ENCODE measurements at places on chromosomes 1 and 21.

DNA sequence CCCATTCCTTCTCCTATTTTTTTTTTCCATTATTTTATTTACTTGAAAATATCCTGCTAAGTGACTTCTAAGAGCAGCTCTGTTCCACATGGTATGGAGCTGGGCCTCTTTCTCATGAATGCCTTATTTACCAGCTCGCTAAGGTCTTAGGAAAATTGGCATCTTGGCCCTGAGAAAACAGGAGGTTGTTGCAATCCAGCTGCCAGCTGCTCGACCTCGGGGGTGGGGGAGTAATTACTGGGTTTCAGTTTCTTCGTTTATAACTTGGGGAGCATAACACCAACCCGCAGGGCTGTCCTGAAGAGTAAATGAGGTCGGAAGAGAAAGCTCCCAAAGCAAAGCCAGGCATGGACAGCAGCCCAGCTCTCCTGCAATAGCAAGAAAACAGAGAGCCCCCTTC, 176.3 kb downstream of the AJAP1 start:
- no peak for DNase-seq

GRCh38 chr21:42237577-42237976, 18.6 kb downstream of the ABCG1 start:
- peak; percentile 16 for DNase-seq

- no peak for DNase-seq
Measured at GRCh38 chr21:29667651-29668050, 272.1 kb downstream of the GRIK1 start.

GRCh38 chr1:64251971-64252370, 48.5 kb downstream of the UBE2U start:
- DNase-seq, result no peak

- no peak for DNase-seq
Measured at GRCh38 chr1:97903626-97904025, 17.2 kb downstream of the DPYD start.

- no peak for DNase-seq
Measured at GRCh38 chr1:32393136-32393535, 1.1 kb downstream of the BSDC1 start.

DNA sequence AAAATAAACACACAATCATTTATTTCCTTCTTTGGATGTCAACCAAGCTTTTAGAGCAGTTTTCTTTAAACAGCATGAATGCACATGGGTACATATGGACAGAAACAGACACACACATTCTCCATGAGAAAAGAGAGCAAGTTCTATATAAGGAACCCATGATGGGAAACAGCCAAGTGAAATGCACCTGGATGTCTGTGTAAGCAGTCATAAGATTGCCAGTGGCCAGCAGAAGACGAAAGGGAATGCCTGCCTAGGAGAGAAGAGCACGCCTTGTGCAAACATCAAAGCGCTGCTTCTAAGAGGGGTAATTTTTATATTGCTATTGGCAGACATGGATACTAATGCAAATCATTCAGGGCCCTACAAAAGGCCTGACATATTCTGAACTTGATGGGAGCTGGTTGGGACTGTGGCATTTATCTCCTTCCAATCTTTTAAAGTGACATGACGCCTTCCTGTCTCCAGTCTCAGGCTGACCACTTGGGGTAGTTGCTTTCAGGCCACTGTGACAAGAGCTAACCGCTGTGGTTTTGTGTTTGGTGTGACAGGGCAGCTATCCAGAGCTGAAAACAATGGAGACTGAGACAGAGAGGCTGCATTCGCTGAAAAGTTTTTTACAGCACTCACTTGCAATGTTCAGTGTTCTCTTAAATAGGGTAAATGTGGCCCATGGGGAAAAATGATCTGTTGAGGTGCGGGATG, 75.0 kb upstream of the DPT start:
- DNase-seq, result no peak

GRCh38 chr21:38979271-38980121, 173.8 kb downstream of the ETS2 start:
- no peak for DNase-seq

DNA sequence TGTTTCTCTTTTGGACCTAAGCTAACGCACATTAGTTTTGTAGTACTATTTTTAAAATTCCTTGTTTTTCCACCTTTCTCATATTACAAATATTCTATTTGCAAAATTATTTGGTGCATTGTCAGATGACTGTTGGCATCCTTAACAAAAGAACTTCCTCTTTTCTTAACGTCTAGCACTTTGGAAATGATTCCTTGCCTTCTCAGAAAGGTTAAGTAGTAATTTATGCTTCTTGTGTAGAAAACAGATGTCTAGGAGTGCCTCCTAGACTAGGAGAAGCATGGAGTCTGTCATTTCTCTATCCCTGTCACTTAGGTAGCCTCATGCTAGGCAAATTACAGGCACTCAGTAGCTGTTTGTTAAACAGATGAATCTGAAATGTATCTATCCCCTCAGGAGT, 64.4 kb downstream of the HSPA13 start:
- no peak for DNase-seq

DNA sequence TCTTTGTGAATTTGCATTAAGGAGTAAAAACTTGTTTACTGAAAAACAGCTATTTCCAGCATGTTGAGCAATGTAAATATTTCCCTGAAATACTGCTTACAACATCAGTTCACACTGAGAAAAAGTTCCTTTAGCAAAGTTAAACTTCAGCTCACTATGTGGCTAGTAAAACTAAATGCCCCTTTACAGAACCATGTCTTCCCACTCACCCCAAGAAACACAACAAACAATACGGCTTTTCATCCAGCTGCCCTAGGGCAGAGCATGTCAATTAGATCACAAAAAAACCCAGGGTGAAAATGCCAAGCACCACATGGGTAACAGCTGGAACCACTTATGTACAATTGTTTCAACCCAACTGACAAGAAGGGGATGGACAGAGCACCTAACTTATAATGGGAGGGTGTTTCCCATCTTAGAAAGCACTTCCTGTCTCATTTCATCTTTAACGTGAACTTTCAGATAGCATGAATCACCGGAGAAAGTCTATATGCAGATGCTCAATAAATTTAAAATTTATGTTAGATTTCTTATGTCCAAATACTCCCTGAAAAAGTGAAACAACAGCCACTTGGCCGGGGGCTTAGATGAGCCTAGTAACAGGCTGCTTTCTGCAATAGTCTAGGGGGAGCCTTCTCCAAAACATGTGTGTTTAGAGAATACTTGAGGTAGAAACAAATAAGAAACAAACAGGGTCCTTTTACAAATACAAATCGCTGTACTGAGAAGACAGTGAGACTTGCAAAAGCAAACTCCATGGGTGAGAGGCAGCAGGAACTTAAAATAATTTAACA, 6.6 kb downstream of the NID1 start:
- no peak for DNase-seq

- DNase-seq, result no peak
Measured at GRCh38 chr21:25326181-25326580, 281.1 kb downstream of the MRPL39 start.

DNA sequence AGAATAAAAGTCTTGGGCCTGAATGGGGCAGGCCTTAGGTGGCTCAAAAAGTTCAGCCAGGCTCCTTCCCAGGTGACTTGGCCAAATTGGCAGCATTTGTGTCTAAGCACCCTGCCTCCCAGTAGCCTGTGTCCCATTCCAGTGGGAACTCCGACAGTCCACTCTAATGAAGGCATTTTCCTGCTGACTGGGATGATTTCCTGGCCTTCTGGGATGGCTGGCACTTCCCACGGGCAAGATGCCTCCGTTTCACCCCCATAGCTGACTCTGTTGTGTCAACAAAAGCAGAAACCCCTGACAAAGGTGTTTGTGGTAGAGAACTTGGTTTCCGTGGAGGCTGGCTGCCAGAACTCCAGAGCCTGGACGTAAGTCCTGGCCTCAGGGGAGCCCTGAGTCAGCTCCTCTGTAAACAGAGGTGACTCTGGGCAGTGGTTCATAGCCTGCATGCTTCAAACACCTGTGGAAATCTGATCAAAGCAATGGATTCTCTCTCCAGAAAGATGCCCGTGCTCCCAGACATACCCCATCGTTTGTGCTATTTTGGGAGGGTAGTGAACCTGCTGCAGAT, 36.6 kb downstream of the WNT3A start:
- no peak for DNase-seq

GRCh38 chr1:212666116-212666775, 33.4 kb downstream of the BATF3 start:
- no peak for DNase-seq

- peak; percentile 36 for DNase-seq
Measured at GRCh38 chr1:154940213-154940560, 3.7 kb upstream of the PMVK start.

DNA sequence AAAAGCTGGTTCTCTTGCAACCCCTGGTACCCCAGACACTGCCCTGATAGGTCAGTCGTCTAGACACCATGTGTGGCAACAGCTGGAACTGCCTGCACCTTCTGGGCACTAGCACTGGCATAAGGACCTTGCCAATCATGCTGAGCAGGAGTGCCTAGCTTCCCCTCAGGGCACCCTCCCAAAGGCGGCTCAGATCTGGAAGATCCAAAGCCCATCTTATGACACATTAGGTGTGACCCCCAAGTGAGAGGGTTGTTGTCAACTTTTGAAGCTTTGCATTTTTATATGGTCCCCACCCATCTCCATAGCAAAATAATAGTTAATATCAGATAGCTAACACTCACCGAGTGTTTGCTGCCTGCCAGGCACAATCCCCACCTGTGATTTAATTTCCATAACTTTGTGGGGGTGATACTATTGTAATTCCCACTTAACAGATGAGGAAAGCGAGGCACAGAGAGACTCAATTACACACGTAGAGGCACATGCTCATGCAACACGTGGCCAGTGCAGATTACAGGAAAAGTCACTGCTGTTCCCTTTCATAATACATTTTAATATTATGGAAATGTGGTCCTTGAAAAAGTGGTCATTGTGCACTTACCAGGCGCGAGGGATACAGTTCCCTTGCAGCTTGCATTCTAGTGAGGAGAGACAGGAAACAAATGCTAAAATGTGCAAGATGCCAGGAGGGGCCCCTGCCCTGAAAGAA, 25.8 kb downstream of the EXOC8 start:
- DNase-seq, result no peak

- no peak for DNase-seq
Measured at GRCh38 chr1:19385869-19386591, 73.9 kb downstream of the SLC66A1 start.

GRCh38 chr1:20511518-20512428, 3.8 kb upstream of the MUL1 start:
- no peak for DNase-seq

DNA sequence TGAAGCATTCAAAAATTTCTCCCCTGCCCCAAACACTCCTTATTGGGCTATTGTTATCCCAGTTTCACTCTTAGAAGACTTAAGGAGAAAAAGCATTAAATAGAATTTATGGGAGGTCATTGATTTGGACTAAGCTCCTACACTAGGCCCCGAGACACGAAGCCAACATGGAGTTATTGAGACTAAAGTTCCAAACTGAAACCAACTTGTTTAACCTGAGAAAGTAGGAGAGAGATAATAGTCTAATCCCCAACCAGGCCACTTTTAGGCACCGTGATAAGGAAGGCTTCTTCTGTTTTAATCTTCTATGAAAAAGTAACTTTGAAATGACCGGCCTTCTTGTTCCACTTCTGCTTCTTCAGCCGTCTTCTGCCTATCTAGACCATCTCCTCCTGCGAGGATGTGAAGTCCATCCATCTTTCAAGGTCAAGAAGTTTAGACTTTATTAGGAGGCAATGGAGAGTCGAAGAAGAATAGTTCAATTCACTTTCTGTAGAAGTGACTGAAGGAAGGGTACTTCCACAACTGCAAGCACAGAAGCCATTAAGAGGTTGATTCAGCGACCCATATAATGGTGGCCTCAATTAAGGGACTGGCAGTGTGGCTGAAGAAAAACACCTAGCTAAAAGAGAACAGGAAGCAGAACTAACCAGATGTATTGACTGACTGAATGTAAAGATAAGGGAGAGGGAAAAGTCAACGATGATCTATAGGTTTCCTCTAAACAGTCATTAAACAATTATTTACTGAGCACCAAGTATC, 428.8 kb downstream of the SMYD3 start:
- DNase-seq, result no peak

DNA sequence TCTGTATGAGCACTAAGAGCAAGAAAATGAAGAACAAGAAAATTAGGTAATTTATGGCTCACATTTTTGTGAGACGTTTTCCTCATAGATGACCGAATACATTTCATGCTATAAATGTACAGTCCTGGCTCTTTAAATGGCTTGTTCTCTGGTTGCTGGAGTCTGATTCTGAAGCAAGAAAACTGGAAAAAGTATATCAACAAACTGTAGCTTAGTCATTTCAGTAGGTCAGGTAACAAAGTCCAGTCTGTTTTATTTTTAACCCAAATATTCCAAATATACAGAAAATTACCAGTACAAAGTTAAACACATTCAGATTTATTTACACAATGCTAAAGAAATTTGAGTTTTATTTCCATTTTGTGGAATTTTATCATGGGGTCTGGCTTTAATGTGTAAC, 2.5 kb upstream of the MYBPHL start:
- no peak for DNase-seq

GRCh38 chr1:37725851-37726613, 33.7 kb downstream of the CDCA8 start:
- DNase-seq, result no peak

- DNase-seq, result no peak
Measured at GRCh38 chr21:17388226-17388625, 124.6 kb upstream of the CXADR start.

DNA sequence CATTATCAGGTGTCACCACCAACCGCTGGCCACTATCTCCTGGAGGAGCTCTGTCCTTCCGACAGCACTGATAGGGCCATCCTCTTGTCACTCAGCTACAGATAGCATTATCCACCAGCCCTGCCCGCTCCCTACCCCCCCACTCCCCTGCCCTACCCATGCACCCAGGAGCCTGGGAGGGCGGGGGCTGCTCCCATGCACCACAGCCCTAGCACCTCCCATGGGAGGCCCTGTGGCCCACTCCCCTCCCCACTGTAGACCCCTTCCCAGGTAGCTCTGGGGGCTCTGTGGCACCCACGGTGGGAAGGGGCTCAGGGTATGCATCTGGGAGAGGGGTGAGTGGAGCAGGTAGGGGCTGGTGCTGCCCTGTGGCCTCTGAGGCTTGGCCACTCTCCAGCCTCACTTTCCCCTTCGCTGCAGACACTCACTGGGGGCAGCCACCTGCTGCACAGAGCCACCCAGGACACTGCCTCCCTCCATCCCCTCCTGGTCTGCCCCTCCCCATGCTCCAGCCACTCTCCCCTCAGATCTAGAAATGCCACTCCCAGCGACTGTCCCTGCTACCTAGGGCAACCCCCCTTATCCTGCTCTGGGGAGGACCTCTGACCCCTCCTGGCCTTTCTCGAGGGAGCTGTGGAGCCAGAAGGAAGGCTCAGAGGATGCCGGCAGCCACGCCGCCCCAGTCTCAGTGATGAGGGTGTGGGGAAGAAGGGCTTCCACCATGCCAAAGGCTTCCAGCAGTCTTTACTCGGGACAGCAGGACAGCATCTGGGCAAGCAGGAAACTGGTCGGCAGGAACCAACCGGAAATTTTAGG, 58.5 kb downstream of the WNT9A start:
- no peak for DNase-seq

- no peak for DNase-seq
Measured at GRCh38 chr1:186239171-186239570, 135.9 kb downstream of the TPR start.
